ENCODE measurements at places on chromosomes 13 and 19.

- no peak for DNase-seq
Observed at GRCh38 chr13:42880056-42880605, 98.7 kb downstream of the FAM216B start.

- DNase-seq: no peak
Observed at GRCh38 chr13:20264271-20265018, 32.3 kb upstream of the GJB6 start.

DNA sequence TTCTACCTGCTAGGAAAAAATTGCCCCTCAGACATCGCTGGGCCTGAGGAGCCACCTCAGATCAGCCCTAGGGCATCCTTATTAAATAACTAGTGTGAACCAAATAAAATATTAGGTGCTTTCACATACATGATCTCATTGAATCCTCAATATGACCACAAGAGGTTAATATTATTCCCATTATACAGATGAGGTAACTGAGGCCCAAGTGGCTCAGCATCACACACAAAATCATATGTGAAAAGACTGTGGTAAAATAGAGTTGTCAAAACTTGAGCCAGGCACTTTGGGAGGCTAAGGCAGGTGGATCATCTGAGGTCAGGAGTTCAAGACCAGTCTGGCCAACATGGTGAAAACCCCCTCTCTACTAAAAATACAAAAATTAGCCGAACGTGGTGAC lies 2.9 kb upstream of the DMKN start:
- no peak for DNase-seq

DNA sequence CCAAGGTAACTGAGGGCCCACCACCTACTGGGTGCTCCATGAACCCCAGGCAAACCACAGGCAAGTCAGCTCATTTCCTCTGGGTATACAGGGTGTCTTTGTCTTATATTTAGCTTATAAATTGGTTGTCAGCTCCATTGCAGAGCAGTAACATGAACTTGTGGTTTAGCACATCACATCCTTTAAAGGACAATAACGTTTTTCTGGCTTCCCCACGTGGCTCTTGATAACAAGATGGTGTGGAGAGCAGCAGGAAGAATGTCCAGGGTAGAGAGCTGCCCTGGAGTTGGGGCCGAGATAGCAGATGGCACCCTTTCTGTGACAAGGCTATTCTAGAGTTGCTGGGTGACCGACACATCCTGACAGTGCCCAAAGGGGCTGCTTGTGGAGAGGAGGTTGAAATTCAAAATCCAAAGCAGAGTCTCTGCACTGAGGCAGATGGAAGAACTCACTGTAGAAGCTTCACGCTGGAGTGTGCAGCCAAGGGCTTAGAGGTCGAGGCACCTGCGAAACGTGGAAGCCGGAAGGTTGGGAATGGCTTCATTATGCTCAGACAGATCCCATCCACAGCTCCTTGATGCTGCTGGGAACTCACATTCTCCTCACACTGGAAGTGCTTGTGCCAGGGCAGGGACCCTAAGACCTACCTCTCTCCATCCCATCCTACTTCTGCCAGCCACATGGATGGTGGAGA lies 133.0 kb upstream of the FRY start:
- DNase-seq: no peak

GRCh38 chr19:4075373-4075772 lies 8.7 kb upstream of the ZBTB7A start:
- no peak for DNase-seq

DNA sequence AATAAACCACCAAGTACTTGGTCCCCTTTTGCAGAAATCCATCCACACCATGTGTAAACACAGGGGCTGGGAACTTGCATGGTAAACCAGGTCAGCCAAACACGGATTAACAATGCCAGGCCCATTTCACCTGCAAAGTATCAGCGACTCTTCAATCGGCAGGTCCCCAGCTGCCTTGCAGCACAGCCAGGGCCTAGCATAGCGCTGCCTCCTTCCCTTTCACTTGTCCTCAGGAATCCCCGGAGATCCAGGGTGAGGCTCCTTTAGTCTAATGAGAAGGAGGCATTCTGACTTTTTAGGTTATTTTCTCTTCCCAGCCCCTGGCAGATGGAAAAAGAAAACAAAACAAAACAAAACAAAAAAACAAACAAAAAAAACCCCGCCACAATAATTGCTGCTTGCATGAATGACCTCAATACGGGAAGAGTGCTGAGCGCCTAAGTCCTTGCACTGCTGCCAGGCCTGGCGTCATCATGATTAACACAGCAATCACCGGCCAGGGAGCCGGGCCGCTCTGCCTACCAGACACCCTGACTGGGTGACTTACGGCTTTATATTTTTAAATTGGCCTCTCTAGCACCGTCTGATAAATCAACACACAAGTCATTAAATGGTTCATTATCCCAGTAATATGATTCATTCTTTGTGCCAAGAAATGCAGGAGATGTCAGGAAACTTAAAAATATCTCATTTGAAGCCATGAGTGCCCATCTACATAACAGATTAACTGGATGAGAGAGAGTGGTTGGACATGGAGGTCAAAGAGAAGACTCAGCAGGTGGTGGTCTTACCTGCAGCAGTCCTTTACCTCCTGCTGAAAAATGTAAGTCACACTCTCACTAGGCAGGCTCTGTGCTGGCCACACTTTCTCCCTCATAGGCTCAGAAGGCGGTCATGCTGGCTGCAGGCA lies 692.7 kb downstream of the UQCRFS1 start:
- DNase-seq: no peak

- no peak for DNase-seq
Observed at GRCh38 chr13:28636069-28636468, 22.9 kb upstream of the POMP start.

GRCh38 chr19:54478677-54479266 lies 5.7 kb upstream of the CDC42EP5 start:
- DNase-seq: no peak

- DNase-seq: no peak
Observed at GRCh38 chr19:43380771-43381386, 27.4 kb downstream of the CD177 start.

DNA sequence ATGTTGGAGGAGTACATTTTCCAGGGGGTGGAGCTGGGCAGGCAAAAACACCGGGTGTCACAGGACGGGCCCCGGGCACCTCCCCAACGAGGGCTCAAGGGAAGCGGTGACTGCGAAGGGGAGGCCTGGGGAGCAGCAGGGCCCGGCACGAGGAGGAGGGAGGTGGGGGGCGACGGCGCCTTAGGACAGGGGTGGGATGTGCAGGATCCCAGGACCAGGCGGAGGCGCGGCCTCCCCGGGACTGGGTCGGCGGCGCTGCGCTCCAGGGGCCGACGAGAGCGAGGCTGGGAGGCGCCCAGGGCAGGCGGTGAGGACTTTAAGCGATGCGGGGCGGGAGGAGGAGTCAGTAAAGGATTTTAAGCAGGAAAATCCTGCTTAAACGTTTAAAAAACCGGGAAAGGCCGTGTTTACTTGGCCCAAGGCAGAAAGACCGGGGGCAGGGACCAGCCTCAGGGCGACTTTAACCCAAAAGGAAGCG lies 427 bp downstream of the ZNF160 start:
- peak; percentile 41 for DNase-seq

DNA sequence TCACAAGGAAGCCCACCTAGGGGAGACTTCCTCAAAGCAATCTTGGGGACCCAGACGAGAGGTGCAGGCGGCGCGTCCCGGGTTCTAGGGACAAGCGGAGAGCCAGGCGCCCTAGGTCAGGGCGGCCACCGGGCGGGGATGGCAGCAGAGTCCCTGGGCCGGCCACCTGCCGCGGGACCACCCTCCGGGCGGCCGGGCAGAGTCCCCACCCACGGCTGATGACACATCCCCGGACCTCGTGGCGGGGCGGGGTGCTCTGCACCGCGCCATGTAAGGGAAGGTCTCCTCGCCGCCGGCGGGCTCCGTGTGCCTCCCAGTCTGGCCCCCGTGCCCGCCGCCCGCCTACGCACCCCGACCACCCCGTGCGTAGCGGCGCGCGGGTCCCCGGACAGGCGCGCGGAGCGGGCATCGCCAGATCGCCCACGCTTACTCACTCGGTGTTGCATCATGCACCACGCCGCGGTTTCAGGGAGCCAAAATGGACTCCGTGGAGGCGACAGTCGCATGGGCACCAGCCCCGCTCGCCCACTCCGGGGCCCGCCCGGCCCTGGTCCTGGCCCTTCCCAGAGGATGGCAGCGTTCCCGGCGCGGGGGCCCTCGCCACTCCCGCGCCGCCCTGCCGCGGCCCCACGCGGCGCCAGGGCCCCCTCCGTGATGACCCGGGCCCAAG lies 643 bp downstream of the SLC7A1 start:
- DNase-seq: peak; percentile 79

DNA sequence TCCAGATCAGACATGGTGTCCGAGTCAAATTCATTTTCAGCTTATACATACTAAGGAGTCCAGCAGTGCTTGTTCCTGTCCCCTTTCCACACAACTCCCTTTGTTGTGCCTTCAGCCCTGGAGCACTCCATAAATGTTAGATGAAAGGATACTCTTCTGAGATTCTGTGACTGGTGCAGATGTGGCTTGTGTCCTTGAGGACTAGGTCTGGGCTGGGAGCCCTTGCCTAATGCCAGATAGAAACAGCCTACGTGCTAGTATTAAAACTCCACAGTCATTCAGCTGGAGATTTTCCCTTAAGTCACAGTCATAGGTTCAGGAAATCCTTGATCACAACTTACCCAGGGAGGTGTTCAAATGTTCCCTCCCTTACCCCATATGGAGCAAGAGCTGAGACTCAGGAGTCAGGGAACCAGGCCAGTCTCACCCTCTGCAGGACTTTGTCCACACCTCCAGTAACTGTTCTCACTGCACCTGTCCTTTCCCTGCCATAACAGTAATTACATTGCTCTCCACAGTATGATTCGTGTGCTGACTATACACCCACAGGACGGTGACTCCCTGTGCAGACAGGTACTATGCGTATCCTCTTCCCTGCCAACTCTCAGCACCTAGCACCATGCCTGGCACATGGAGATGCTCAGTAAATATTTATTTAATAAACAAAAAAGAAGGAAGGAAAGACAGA lies 15.5 kb upstream of the SERPINE3 start:
- no peak for DNase-seq

DNA sequence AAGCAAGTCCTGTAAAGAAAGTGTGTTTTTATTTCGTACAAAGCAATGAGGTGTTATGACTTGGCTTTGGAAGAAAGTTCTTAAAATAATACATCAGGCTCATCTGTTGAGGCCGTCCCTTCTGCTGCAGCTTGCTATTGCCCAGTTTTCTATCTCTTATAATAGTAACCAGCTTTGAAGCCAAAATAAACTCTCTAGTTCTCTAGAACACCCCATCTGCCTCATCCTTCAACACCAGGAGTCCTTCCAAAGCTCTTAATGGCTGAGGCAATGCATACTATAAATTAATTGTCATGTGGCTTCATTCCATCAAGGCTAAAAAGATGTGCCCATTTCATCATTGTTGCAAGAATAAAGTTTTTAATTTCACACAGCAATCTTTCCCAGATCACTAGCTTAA lies 49.4 kb upstream of the IPO5 start:
- no peak for DNase-seq

- no peak for DNase-seq
Observed at GRCh38 chr13:45604892-45605291, 10.6 kb downstream of the ERICH6B start.

DNA sequence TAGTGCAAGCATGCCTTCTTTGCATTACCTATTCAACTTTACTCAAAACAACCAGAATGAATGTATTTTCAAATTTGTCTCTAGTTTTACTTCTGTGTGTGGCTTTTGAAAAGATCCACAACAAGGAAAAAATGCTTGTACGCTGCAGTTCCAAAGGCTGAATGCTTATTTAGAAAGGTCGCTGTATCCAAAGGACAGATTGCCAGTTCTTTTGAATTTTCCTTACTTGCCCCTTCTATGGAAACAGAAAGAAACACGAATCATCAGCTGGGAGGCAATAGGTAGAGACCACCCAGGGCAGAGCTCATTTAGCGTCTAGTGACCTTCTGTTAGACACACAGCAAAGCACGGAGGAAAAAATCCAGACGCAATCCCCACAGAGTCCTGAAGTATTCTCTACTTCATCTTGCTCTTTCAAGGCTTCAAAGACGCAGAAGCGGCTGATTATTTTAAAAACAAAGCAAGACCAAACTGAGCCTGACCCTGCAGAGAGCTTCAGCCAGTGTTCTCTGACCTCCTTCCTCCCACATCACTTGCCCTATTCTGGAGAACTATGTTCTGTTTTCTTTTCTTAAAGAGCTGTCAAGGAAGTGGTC lies 674.6 kb upstream of the SGCG start:
- no peak for DNase-seq

DNA sequence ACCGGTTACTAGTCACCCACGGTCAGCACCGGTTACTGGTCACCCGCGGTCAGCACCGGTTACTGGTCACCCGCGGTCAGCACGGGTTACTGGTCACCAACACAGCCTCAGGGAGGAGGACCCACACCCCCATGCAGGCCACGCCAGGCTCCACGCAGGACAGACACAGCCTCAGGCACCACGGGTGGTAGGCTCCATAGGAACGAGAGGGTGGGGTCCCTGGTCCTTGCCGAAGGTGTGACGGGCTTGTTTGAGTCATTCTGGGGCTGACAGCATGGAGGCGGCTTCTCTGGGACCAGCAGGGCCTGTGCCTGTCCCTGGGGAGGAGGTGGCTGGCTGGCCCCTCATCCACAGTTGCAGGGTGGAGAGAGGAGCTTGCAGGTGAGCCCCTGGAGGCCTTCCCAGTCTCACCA lies 122.8 kb upstream of the SOX1 start:
- DNase-seq: no peak

DNA sequence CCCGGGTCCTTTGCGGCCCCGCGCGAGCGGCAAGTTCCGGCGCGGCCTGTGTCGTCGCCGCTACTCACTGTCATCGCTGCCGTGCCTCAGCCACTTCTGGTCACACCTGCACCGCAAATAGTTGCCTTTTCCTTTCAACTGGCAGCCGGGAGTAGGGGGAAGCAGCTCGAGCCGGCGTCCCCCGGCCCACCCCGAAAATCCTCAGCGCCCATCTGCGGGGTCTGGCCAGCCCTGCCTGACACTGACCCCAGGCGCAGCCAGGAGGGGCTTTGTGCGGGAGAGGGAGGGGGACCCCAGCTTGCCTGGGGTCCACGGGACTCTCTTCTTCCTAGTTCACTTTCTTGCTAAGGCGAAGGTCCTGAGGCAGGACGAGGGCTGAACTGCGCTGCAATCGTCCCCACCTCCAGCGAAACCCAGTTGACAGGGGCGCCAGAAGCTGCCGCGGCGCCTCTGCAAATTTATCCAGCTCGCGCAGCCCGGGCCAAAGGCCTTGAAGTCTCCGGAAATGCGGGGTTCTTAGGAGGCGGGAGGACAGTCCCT lies 1.7 kb downstream of the PDX1 start:
- DNase-seq: no peak

- no peak for DNase-seq
Observed at GRCh38 chr19:55750715-55751114, 8.2 kb upstream of the RFPL4A start.

All from activated naive CD4-positive, alpha-beta T cell treated with anti-CD3 and anti-CD28 coated beads, Interleukin-2, amount 50 U/mL, for 16 hours (primary cell).